ENCODE measurements at places on chromosomes 4 and X.

DNA sequence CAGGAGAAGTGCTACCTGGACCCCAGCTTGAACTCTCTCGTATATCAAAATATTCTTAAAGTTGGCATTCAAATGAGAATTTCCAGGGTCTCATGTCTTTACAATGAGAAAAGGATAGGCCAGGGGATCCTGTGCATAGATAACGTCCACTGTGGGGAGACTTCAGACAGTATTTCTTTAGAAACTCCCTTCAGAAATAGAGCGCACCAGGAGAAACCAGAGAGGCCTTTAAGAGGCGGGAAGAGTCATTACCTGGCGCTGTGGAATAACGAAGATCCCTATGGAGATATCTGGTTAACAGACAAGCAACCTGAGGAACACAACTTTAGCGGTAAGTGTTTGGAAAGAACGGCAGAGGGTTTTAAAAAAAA is 600 bp downstream of the RADX start:
- no peak for DNase-seq

DNA sequence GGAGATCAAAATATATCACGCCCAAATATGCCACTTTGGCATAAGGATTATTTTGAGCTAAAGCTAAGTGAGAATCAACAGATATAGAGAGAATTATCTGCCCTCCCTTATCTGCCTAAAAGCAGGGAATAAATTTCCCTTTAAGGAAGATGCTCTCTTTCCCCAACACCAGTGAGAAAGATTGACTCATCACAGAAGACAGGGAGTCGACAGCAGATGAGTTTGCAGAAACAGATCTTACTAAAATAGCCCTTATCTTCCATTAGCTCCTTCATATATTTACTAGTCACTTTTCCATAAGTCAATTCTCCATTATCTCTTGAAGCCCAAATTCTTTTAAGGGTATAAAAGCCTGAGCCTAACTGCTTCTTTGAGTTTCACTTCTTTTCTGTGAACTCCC is 156.6 kb downstream of the CAMK2D start:
- no peak for DNase-seq

- no peak for DNase-seq
Measured at GRCh38 chr4:147103403-147103946, 157.8 kb upstream of the TTC29 start.

- no peak for DNase-seq
Measured at GRCh38 chr4:55154933-55155332, 29.5 kb upstream of the KDR start.

Data from activated naive CD4-positive, alpha-beta T cell treated with anti-CD3 and anti-CD28 coated beads for 36 hours (primary cell).